Stimulated activated CD4-positive, alpha-beta T cell treated with anti-CD3 and anti-CD28 coated beads, TNF-alpha, amount 100 ng/mL, for 4 hours (primary cell): ENCODE measurements at places on chromosomes 1 and 21.

- no peak for DNase-seq
These were observed 55.6 kb upstream of the PPP2R5A start for GRCh38 chr1:212229654-212230053.

GRCh38 chr1:92857817-92858216 lies 26.0 kb downstream of the RPL5 start:
- no peak for DNase-seq

- no peak for DNase-seq
These were observed 15.3 kb upstream of the LRRC47 start for GRCh38 chr1:3811595-3811911.

DNA sequence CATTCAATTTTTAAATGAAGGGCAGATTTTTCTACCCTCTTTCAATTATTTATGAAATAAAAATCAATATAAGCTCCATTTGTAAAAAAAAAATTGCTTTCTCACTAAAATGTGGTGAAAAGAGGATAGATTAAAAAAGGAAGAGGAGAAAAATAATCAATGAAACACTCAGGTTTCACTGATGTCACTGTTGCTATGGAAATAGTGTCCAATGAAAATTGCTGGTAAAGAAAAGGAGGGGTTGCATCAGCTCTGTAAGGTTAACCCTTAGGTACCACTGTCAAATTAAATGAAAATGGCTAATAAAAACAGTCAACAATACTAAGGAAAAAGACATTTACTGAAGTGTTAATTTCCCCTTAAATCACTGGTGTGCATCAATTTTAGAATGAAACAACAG lies 91.6 kb upstream of the TTC39A start:
- DNase-seq: no peak

DNA sequence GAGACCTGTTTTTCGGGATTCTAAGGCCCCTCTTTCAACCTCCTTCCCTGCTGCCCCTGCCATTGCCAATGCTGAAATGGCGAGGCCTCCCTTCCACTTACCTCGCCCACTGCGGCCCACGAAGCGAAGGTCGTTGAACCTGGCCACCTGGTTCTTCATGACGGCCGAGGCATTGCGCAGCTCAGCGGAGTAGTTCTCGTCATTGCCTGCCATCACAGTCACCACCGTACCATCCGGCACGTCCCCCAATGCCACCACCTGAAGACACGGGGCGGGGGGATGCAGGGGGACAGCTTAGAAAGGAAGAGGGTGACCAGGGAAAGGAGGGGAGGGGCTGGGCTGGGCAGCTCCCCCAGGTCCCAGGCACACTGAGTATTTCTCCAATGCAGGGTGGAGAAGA lies 2.6 kb downstream of the RUNX3 start:
- DNase-seq: no peak

GRCh38 chr1:14862114-14862771 lies 263.8 kb downstream of the KAZN start:
- no peak for DNase-seq

GRCh38 chr1:244060117-244060516 lies 9.0 kb downstream of the ZBTB18 start:
- DNase-seq: no peak

GRCh38 chr1:151716405-151716762 lies 219 bp downstream of the CELF3 start:
- DNase-seq: no peak

GRCh38 chr1:192936313-192937018 lies 122.7 kb downstream of the UCHL5 start:
- no peak for DNase-seq
